Calu3 (cell line): ENCODE measurements at places on chromosomes 16 and 17. TPM values are rescaled to one million over a fixed set of nuclear protein-coding genes. Genes with fewer than 3 reads are reported as not detected.

DNA sequence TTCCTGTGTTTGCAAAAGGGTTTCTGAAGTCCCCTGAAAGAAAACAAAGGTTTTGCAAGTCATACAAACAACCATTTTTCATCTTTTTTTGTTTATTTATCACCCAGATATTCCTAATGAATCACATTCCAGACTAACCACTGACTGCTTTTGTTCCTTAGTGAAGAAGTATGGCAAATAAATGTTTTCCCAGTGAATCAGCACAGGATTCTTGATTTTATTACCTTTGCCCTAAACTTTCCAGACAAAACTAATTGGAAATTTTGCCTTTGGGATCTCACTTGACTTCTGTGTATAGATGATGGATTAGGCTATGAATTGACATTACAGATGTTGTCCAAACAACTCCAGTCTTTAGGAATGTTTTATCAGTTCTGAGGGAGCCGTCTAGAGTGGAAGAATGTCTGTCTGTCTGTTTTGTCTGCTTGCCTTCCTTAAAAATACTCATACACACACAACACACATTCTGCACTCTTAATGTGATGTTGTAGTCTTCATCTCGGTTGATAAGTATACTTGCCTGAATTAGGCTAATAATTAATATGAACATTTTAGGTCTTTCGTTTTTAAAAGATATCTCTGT is 48.9 kb downstream of the VMP1 start:
- H3K4me1 ChIP-seq = peaks cover 18% of the 10 kb centered on the region
- peak overlapping the region; percentile 14 for H3K4me3 ChIP-seq
- no peaks in the 10 kb centered on the region for H3K27me3 ChIP-seq
- H3K27ac ChIP-seq = peak overlapping the region; percentile 96

GRCh38 chr17:45429339-45430005 is 3.2 kb downstream of the ARHGAP27 start:
- DNase-seq = no peak
- H3K27ac ChIP-seq = no peak overlapping the region
- no peak overlapping the region for H3K4me3 ChIP-seq
- peaks cover 51% of the 10 kb centered on the region for H3K4me1 ChIP-seq
- H3K36me3 ChIP-seq = peaks cover 77% of the 10 kb centered on the region
- H3K27me3 ChIP-seq = no peaks in the 10 kb centered on the region

- no peak overlapping the region for H3K27ac ChIP-seq
- H3K27me3 ChIP-seq = no peaks in the 10 kb centered on the region
Measured at GRCh38 chr17:13374203-13375143, 227.3 kb downstream of the HS3ST3A1 start.

GRCh38 chr17:59800530-59800942 is 92.2 kb downstream of the TUBD1 start:
- no peak overlapping the region for H3K27ac ChIP-seq
- H3K4me1 ChIP-seq = no peaks in the 10 kb centered on the region
- H3K4me3 ChIP-seq = no peak overlapping the region

DNA sequence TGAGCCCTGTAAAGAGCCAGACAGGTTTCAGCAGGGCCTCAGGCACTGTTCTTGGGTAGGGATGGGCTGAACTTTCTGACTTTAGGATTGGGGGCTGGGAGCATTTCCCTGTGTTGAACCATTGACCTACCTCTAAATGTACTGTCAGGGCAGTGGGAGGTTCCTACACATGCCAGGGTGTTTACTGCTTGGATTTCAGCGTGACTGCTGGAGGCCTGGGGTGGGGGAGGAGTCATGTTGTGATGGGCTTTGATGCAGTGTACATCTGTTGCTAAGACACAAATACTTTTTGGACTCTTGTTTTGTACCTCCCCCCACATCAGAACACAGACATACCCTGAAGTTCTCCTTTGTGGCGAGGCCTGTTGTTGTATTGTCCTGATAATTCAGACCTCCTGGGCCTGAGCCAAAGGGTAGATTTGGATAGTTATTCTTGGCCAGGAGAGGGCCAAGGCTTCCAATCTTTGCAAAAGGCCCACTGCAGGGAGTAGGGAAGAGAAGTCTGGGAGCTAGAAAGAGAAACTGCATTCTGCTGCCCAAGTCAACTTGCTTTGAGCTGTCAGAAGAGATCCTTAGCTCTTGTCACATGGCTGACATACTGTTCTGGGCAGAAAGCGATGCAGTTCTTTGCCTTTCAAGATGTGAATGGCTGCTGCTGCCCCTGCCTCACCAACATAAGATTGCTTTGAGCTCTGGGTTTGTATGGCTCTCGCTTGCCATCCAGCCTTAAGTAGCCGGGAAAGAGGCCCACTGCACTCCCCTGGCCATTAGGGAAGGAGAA is 3.7 kb downstream of the NFE2L1 start:
- peaks cover 95% of the 10 kb centered on the region for H3K36me3 ChIP-seq
- DNase-seq = no peak
- H3K27me3 ChIP-seq = no peaks in the 10 kb centered on the region
- peak overlapping the region; percentile 94 for H3K4me3 ChIP-seq

DNA sequence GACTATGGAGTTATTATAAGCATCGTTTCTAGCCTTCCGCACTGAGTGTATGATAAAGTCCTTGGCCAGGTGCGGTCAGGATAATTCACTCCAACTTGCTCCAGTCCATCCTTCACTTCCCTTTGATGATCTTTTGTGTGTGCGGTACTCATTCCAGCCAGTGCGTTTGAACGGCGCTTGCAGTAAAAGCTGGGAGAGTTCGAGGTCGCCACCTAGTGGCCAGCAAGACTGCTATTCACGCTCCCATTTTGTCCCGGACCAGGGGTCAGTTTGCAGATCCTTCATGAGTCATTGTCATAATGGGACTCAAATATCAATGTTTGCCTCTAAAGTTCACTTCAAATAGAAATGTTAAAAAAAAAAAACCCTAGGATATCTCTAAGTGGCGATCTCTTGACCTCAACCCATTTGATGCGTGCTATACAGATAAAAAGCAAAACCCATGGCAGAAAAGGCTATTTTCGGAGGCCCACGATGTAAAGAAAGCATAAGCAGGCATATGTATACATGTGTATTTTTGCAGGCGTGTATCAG is 417.1 kb downstream of the TMEM114 start:
- H3K27ac ChIP-seq = no peak overlapping the region
- H3K4me3 ChIP-seq = no peak overlapping the region
- H3K4me1 ChIP-seq = no peaks in the 10 kb centered on the region
- H3K36me3 ChIP-seq = no peaks in the 10 kb centered on the region

DNA sequence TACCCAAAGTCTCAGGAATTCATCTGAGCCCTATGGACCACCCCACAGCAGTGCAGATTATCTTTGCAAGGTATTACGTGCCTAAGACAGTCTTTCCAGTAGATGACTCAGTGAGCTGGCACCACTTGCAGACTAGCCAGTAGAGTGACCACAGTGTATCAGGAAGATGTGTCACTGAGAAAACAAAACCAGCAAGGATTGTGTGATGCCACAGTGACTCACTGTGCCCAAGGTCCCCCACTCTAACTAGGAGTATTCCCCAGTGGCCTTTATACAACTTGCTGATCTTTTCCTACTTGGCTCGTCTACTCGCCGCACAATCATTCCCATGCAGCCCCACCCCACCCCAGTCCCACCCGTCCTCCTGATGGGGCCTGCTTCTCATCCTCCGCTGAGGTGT is 26.8 kb upstream of the PRKCA start:
- no peaks in the 10 kb centered on the region for H3K27me3 ChIP-seq
- H3K36me3 ChIP-seq = peaks cover 10% of the 10 kb centered on the region
- peaks cover 36% of the 10 kb centered on the region for H3K4me1 ChIP-seq
- peak overlapping the region; percentile 33 for H3K4me3 ChIP-seq

DNA sequence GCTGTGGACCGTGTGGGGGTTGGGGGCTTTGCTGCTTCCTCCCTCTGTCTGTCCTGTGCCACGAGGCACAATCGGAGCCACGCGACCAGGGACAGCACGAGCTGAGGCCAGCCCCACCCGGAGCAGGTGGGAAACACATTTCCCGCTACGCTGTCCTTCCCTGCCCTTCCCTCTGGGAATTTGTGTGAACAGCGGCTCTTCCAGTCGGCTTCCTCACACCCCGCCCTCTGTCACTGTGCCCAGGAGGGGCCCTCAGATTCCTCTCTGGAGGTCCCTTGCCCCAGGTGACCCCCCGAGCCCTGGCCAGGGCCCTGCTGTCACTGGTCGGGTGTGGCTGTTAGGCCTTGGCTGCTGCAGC is 19.6 kb downstream of the SPIRE2 start:
- no peaks in the 10 kb centered on the region for H3K27me3 ChIP-seq
- DNase-seq = no peak
- peaks cover 3% of the 10 kb centered on the region for H3K4me1 ChIP-seq
- H3K27ac ChIP-seq = no peak overlapping the region
- peaks cover 29% of the 10 kb centered on the region for H3K36me3 ChIP-seq

GRCh38 chr16:3266873-3267537 is 10.6 kb upstream of the MEFV start:
- H3K36me3 ChIP-seq = peaks cover 39% of the 10 kb centered on the region
- no peaks in the 10 kb centered on the region for H3K27me3 ChIP-seq
- H3K27ac ChIP-seq = no peak overlapping the region
- H3K4me3 ChIP-seq = no peak overlapping the region
- H3K4me1 ChIP-seq = no peaks in the 10 kb centered on the region

- no peak overlapping the region for H3K4me3 ChIP-seq
- H3K36me3 ChIP-seq = no peaks in the 10 kb centered on the region
- H3K4me1 ChIP-seq = peaks cover 17% of the 10 kb centered on the region
- no peaks in the 10 kb centered on the region for H3K27me3 ChIP-seq
Measured at GRCh38 chr17:72967277-72967970, 125.1 kb downstream of the SLC39A11 start.

DNA sequence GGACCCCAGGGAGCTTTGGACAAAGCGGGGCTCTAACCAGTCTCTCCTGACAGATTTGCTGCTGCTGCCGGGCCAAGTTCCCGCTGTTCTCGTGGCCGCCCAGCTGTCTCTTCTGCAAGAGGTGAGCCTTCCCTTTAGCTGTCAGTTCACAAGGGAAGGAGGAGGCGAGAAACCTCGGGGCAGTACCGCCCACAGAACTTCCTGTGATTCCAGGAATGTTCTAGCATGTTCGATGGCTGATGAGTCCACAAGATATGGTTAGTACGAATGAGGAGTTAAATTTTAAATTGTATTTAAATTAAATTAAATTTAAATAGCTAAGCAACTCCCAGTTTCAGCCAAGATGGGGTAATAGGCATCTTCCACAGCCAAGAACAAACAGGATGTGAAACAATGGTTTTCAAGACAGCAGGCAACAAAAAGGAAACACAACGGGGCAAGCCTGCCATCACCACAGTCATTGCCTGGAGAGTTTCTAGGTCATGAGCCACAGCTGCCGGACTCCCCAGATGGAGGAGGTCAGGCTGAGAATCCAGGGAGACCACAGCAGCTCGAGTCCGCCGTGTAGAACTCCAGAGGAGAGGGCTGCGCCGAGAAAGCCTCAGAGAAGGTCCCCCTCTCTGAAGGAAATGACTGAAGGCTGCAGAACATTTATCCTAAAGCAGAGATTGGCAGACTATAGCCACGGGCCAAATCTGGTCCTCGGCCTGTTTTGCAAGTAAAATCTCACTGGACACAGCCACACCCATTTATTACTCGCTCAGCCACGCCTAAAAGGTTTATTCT is 9.5 kb upstream of the TCF25 start:
- no peak overlapping the region for H3K4me3 ChIP-seq
- no peak overlapping the region for H3K27ac ChIP-seq
- peaks cover 42% of the 10 kb centered on the region for H3K36me3 ChIP-seq
- no peaks in the 10 kb centered on the region for H3K4me1 ChIP-seq
- H3K27me3 ChIP-seq = no peaks in the 10 kb centered on the region
- no peak for DNase-seq

GRCh38 chr16:57530104-57530521 is 6.3 kb downstream of the CCDC102A start:
- no peak overlapping the region for H3K4me3 ChIP-seq
- DNase-seq = peak; percentile 47
- peaks cover 54% of the 10 kb centered on the region for H3K4me1 ChIP-seq
- H3K27ac ChIP-seq = no peak overlapping the region
- peaks cover 33% of the 10 kb centered on the region for H3K27me3 ChIP-seq

DNA sequence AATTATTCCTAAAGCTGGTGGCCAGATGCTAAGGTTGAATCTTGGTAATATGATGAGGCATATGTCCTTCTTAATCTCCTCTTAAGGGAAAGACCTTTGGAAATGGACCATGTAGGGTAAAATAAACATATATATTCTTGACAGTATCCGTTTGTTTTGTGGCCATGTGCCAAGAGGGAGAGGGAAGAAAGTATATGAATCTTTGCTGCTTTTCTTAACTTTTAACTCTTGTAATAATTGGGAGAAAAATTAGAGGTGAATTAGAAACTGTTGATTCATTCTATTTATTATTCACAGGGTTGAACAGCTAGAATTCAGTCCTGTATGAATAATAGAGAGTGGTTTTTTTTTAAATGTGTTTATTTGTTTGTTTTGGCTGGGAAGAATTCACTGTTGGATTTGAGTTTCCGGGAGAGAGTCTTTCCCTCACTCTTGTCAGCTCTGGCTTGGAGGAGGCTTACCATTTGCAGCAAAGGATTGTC is 31.6 kb downstream of the AATF start:
- no peak overlapping the region for H3K4me3 ChIP-seq
- no peak for DNase-seq
- H3K36me3 ChIP-seq = no peaks in the 10 kb centered on the region
- peaks cover 14% of the 10 kb centered on the region for H3K4me1 ChIP-seq
- no peaks in the 10 kb centered on the region for H3K27me3 ChIP-seq

DNA sequence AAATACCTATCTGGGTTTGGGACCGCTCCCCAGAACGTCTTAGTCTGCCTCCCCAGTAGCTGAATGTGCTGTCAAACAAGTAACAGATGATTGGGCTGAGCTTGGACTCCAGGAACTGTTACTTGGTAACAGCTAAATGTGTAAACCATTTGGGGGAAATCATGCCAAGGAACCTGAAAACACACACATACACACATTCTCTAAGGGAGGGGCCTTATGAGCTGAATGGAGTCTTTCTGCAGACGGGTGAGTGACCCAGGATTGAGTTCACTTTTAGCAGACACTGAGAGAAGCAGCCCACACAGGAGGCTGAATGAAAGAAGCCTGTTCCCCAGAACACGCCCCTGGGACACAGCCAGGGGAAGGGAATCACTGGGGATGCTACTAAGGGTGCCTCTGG is 1.6 kb downstream of the ACLY start:
- peak overlapping the region; percentile 54 for H3K27ac ChIP-seq
- H3K4me1 ChIP-seq = peaks cover 56% of the 10 kb centered on the region
- H3K4me3 ChIP-seq = peak overlapping the region; percentile 96
- no peaks in the 10 kb centered on the region for H3K27me3 ChIP-seq
- DNase-seq = no peak
- H3K36me3 ChIP-seq = peaks cover 75% of the 10 kb centered on the region

DNA sequence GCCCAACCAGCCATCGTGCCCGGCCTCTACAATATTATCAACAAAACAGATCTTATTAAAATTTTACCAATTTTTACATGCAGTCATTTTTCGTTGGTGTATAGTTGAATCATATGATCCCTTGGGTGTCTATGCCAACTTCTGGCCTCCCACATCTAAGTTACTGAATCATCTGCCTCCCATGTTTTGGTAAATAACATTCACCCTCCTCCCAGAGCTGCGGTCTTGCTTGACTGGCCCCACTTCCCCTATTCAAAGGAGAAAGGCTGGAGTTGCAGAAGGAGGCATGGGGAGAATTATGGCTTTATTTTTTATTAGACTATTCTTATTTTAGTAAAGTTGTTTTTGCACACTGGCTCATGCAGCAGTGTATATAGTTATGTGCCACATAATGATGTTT is 18.5 kb upstream of the CCL23 start:
- H3K27ac ChIP-seq = no peak overlapping the region
- H3K27me3 ChIP-seq = peaks cover 41% of the 10 kb centered on the region
- no peak overlapping the region for H3K4me3 ChIP-seq
- no peak for DNase-seq
- no peaks in the 10 kb centered on the region for H3K4me1 ChIP-seq

C16orf87 gene
- 11.6 and 11.7 TPM in 2 replicates for total RNA-seq

CES1 gene
- 0.78 and 0.86 TPM in 2 replicates for total RNA-seq

ZP2 gene
- total RNA-seq = not detected in 2 replicates

SOX8 gene
- 0.92 and 1.2 TPM in 2 replicates for total RNA-seq

RHBDF1 gene
- total RNA-seq = 47.3 and 60.2 TPM in 2 replicates
